Right renal pelvis (tissue), 4 donors: ENCODE measurements at places on chromosomes 1 and 21. TPM values are rescaled to one million over a fixed set of nuclear protein-coding genes. Genes with fewer than 3 reads are reported as not detected.

Gene KCNT2
- polyA plus RNA-seq: 12.7 TPM

Gene ATP5PF
- polyA plus RNA-seq: 238 TPM

Gene LCE2C
- polyA plus RNA-seq: not detected

Gene TRIM33
- 53.1 TPM for polyA plus RNA-seq

Gene PMVK
- 33.2 TPM for polyA plus RNA-seq

Gene CFHR3
- polyA plus RNA-seq: 0.61 TPM

Gene NVL
- polyA plus RNA-seq: 44.7 TPM
